ENCODE measurements at places on chromosomes 4 and X. TPM values are rescaled to one million over a fixed set of nuclear protein-coding genes. Genes with fewer than 3 reads are reported as not detected.
A peak's percentile ranks its signal among the peaks of the same experiment; 100 is the strongest.

DNA sequence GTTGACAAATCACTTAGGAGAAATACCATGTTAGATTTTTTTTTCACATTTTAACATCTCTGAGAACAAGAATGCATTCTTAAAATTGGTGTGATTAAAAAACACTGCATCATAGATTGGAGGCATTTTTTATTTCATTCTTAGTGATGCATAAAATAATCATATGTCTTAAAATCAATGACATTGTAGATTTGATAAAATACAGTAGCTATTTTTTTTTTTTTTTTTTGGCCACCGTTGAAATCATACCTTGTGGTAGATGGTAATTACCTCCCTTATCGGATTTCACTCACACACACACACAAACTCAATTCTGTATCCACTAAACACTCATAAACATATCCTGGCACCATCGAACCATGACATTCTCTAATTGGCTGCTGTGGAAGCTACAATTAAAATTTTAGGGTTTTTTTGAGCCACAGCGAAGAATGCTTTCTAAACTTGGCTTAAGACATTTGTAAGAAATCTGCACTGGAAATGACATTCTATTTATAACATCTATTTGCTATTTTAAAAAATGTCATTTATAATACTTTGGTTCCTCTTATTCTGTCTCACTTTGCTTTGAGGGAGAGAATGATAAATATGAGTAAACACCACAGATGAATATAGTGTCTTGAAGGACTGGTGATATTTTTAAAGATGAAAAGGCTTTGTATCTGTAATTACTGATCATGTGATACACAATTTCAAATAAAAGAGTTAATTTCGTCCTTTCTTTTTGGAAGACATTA is 60.1 kb downstream of the CCSER1 start:
- no peak for DNase-seq

- DNase-seq, result peak; percentile 2
These were observed 144.9 kb downstream of the POLA1 start for GRCh38 chrX:24838629-24839028.

- DNase-seq, result no peak
These were observed 54.4 kb downstream of the ADD1 start for GRCh38 chr4:2898001-2898400.

GRCh38 chr4:139853309-139853708 is 187.7 kb downstream of the MGST2 start:
- DNase-seq, result no peak

Gene FAM199X
- polyA plus RNA-seq, result 7.6 TPM

GRCh38 chr4:155592179-155592937 is 74.3 kb upstream of the GUCY1A1 start:
- no peak for DNase-seq

Gene NAT8L
- not detected for polyA plus RNA-seq

DNA sequence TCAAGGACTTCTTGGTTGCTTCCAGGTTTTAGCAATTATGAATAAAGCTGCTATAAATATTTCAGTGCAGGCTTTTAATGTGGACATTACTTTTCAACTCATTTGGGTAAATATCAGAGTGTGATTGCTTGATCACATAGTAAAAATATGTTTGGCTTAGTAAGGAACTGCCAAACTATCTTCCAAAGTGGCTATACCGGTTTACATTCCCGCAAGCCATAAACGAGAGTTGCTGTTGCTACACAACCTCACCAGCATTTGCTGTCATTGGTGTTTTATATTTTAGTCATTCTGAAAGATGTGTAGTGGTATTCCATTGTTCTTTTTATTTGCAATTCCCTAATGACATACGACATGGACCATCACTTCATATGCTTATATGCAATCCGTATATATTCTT is 30.9 kb upstream of the SPOCK3 start:
- DNase-seq, result no peak

- DNase-seq, result no peak
These were observed 19.9 kb upstream of the PCDH10 start for GRCh38 chr4:133129237-133129636.

DNA sequence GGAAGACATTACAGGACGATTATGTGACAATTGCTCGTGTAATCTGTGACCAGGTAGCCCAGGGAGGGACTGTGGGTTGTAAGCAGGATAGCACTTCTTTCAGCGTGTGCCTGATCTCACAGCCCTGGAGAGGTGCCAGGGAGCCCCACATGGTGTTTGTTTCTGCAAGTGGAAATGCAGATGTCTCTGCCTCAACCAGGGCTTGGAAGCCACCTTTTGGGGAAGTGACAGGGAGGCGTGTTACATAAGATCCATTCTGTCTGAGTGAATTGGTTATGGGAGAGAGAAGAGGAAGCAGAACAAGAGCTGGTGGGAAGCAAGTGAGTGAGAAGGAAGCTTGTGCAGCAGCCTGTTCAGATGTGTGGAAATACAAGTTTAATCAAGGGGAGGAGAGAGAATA is 104.5 kb upstream of the GATB start:
- no peak for DNase-seq

DNA sequence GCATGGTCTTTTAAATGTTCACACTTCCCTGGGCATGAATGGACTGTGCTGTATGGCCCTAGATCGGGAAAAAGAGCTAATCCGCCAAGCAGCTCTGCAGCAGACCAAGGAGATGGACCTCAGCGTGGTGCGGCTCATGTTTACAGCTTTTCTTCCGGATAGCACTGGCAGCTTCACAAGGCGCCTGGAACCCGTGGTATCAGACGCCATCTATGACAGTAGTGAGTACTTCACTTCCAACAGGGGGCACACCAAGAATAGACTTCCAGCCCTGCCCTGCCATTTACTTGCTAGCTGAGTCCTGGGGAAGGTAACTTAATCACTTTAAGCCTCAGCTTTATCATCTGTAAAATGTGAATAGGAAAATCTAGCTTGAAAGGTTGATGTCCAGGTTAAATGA is 77.7 kb downstream of the NFKB1 start:
- DNase-seq, result peak; percentile 65

DNA sequence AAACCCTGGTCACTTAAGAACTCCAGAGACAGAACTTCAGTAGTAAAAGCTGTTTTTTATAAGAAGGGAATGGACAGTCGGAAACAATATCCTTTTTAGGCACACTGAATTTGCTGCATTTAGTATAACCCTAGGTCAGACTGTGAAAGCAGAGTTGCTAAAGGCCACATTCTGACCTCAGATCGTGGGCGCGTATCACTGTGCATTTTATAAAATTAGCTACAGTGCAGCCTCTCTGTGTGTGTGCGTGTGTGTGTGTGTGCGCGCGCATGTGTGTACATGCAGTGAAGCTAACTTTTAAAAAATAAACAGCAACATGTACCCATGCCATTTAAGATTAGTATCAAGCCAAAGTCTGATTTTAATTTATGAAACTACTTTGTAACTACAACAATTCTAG is 8.0 kb downstream of the ZNF827 start:
- DNase-seq, result no peak

Gene OTC
- polyA plus RNA-seq, result not detected

GRCh38 chr4:70979445-70980008 is 13.9 kb upstream of the DCK start:
- DNase-seq, result no peak

GRCh38 chrX:110407910-110408545 is 49.4 kb downstream of the RTL9 start:
- peak; percentile 7 for DNase-seq

All from naive thymus-derived CD8-positive, alpha-beta T cell (primary cell).